ENCODE measurements at places on chromosomes 6 and 20.
A peak's percentile ranks its signal among the peaks of the same experiment; 100 is the strongest.

GRCh38 chr20:37869334-37869861 is 33.5 kb upstream of the VSTM2L start:
- DNase-seq: no peak

DNA sequence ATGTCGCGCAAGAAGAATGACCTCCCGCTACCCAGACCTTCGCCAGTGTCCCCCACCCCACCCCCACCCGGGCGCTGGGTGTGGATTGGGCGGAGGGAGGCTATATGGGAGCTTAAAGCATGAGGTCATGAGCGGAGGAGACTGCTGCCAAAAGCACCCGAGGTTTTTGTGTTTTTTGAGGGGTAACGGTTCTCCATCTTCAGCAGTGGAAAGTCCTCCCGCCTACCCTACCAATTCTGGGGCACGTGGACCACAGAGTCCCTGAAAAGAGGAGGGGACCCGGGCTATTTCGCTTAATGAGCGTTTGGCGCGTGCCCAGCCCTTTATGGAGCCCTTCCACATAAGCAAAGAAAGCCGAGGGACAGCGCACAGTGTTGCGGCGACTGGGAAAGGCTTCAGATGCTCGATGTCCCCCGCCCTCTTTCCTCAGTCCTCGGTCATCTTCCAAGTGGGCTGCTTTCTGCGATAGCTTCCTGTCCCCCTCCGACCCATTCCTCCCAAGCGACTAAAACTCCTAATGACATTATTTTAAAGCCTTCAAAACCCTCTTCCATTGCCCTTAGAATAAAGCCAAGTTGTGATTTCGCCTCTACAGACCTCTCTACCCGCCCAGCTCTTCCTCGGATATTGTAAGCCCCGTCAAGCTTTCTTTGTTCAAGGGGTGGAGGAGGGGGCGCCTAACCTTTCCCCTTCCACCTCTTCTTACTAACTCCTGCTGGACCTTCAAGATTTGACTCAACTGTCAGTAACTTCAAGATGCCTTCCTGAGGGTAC is 2.1 kb upstream of the TRERF1 start:
- peak; percentile 66 for DNase-seq

- DNase-seq: peak; percentile 94
These were observed 7.2 kb downstream of the ADGRF1 start for GRCh38 chr6:47034926-47035325.

DNA sequence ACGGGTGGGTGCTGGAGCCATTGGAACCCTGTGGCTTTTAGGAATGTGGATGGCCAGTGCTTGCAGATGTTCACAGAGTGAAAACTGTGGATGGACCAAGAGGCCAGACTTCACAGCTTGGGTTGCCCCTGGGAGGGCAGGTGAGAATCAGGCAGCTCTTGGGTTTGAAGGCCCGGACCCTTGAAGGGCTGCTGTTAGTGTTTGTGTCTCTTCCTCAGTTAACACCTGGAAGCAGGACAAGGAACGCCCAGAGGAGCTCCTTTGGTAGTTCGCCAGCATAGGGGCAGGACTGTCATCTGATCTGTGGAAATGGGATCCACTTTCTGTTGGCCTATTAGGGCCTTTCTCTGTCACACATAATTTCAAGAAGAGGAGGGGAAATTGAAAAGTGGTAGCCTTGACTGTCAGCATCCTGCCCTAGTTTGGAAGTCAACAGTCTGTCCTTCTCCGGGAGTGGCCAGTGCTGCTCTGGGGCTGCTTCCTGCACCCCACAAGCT is 43.6 kb downstream of the RIOK1 start:
- no peak for DNase-seq

GRCh38 chr20:2851086-2851485 is 10.5 kb downstream of the VPS16 start:
- DNase-seq: no peak

- DNase-seq: no peak
These were observed 91.0 kb downstream of the NCR2 start for GRCh38 chr6:41426438-41426851.

DNA sequence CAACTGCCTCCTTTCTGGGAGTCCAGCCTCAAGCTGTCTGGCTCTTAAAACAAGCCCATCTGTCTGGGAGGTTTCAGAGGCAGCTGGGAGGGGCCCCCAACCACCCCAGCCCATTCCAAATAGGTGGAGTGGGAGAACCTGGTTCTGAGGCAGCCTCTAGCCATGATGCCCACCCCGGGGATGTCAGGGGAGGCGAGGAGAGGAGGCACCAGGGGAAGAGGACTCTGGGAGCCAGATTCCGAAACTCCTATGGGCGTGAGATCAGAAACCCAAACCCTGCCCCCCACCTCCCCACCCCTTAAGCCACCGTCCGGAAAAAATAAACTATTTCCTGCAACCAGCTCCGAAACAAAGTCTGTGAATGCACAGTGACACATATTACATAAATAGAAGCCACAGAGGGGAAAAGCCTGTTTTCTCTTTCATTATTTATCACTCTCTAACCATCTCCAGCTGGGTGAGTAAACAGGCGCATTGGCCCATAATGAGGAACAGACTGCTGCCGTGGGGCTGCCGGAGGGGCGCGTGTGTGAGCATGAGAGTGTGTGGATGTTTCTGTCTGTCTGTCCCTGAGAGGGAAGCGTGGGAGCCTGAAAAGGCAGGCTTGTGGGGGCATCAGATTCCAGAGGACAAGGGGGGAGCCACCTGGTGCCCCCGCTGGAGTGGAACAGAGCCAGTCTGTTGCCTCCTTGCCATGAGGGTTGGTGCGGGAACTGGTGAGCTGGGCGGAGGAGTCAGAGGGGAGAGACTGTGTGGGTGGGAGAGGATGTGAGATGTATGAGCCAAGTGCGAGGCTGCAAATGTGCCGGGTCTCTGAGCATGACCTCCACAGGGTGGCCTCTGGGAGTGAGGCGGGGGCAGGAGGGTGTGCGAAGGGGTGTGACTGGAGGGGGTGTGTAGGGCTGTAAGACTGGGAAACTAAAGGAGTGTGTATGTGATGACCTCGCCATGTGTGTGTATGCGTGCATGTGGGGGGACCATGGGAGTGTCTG is 14.3 kb upstream of the FOXP4 start:
- no peak for DNase-seq

- DNase-seq: no peak
These were observed 27.4 kb downstream of the MRS2 start for GRCh38 chr6:24430086-24430485.

DNA sequence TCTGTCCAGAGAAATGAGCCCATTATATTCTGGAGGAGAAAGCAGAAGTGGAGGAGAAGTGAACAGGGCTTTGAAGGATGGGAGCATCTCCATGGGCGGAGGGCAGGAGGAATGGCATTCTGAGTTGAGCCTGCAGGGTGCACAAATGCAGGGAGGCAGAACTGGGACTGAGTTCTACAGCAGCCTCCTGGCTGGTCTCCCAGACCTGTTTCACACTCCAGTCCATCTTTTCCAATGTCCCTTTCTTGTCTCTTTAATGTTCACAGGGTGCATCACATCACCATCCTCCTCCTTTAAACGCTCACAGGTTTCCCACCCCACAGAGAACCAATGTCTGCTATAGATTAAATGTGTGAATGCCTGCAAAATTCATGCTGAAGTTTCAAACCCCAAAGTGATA is 302.9 kb downstream of the PTPRT start:
- no peak for DNase-seq

Data from NCI-H1105 treated with DMSO at 0.1 percent for 48 hours (cell line).